ENCODE measurements at places on chromosomes 7 and 10.

GRCh38 chr7:70711452-70711851 is 420.5 kb upstream of the GALNT17 start:
- DNase-seq = no peak

DNA sequence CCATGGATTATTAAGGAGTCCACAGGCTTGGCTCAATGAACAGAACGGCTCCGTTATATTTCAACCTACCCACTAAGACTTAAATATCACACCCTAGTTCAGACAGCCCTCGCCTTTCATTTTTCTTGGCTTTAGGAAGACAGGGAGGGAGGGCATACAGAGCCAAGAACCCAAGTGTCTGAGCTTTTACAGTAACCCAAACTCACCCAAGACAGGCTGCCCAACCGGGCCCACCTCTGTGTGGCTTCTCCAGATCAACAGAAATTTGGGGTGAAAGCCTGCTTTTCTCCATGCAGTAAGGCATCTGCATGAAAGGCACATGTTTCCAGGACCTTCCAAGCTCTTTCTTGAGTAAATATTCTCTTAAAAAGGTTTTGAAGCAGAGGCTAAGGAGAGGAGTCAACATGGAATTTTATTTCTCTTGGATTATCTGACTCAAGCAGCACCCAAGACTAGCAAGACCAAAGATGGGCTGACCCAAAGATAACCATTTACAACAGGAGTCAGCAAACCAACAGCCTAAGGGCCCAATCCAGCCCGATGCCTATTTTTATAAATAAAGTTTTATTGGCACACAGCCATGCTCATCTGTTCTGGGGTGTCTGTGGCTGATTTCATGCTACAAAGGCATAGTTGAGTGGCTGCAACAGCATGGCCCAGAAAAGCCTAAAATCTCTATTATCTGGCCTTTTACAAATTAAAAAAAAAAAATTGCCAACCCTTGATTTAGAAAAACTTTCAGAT is 90.1 kb downstream of the KCNMA1 start:
- DNase-seq = no peak

DNA sequence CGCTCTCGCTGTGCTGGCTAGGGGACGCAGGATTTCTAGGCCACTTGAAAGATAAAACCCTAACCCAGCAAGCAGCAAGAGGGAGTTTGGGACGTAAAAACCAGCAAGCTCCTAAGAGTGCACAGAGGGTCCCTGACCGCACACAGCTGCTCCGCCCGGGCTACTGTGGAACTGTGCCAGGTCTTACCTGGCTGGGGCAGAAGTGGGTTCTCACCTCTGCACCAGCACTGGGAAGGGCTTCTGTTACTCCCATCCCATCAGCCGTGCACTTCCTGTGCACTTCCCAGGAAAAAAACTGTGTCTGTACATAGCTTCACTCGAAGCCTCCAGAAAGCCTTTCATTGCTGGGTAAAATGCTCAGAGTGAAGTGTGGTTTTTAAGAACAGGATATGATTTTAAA is 45.9 kb upstream of the PTF1A start:
- no peak for DNase-seq

DNA sequence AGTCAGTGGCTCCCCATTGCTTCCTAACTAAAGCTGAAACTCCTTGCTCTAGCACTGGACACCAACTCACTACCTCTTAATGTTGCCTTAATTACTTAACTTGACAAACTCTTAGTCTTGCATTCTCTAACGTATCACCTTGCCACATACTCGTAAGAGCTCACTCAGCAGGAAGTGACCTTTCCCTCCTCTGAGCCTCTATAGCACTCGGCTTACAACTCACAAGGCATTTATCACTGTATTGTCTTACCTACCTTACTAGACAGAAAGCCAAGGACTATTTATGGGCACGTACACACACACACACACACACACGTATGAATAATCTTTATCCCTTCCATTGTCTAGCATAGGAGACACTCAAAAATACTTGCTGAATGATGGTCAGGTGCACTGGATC is 21.2 kb downstream of the CEP41 start:
- DNase-seq = no peak

DNA sequence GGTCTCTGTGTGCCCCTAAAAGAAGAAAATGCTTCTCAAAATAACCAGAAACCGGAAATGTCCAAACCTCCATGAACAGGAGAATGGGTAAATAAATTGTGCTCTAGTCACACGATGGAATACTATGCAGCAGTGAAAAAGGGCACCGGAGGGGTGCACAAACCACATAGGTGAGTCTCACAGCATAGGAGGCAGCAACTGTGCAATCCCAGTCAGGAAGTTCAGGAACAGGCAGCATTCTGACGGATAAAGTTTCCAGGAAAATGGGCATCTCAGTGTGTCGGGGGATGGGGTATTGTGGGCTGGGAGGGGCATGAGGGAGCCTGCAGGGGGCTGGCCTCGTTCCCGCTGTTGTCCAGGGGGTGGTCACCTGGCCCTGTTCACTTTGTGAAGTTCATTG is 63.1 kb downstream of the MICALL2 start:
- DNase-seq = no peak

GRCh38 chr7:158827411-158828132 is 1.7 kb downstream of the ESYT2 start:
- DNase-seq = no peak

- DNase-seq = no peak
Measured at GRCh38 chr10:12445701-12446334, 96.5 kb downstream of the CAMK1D start.

- no peak for DNase-seq
Measured at GRCh38 chr10:63267414-63268148, 134.5 kb downstream of the NRBF2 start.

DNA sequence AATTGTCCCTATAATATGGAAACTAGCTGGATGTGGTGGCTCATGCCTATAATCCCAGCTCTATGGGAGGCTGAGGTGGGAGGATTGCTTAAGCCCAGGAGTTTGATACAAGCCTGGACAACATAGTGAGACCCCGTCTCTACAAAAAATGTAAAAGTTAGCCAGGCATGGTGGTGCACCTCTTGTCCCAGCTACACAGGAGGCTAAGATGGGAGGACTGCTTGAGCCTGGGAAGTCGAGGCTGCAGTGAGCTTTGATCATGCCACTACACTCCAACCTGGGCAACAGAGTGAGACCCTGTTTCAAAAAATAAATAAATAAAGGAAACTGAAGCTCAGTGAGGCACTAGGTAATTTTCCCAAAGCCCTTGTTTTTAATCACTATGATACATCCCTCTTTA is 15.7 kb upstream of the ERLIN1 start:
- DNase-seq = no peak

GRCh38 chr7:41107938-41108448 is 594.9 kb downstream of the INHBA start:
- no peak for DNase-seq

GRCh38 chr7:108146070-108146842 is 16.1 kb upstream of the LAMB4 start:
- DNase-seq = peak; percentile 78
